ENCODE measurements at places on chromosomes 13 and 19.
A peak's percentile ranks its signal among the peaks of the same experiment; 100 is the strongest.

- no peak for DNase-seq
Measured at GRCh38 chr19:49512970-49513745, 697 bp downstream of the FCGRT start.

DNA sequence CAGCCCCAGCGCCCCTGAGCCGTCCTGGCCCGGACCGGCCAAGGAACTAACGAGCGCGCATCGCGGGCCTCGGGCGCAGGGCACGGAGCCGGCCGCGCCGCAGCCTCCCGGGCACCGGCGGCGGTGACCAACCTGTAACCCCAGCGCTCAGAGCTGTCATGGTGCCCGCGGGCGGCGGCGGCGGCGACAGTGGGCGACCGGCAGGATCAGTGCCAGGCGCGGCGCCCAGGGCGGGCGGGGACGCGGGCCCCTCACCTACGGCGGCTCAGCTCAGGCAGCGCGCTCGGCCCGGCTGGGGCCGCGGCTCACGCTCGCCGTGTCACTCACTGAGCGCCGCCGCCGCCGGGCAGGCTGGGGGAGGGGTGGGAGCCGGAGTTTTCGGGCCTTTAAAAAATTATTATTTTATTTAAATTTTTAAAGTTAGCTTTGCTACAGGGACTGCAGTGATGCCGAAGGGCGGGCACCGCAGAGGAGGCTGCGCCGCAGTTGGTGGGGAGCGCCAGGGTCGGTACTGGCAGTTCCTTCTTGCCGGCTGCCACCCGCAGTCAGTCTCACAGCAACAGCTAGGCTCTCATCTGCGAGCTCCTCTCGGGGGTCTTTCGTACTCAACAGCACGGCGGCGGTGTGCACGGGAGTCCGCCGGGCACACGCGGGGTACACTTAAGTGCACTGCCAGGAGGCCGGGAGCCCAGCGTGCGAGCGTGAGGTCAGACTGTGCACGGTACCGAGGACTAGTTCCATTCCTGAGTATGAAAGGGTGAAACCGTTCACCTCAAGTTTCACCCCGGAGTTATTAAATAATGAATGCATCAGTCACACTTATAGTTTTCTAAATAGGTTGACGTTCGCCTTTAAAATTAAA lies at the start of gene NALCN:
NALCN (minus strand) TSS at position 328 of the 862 bp plus-strand sequence. CDS start 17,382 bp downstream, outside the sequence.
- no peak for DNase-seq

GRCh38 chr13:72151241-72151640 lies 284.2 kb upstream of the DACH1 start:
- no peak for DNase-seq

DNA sequence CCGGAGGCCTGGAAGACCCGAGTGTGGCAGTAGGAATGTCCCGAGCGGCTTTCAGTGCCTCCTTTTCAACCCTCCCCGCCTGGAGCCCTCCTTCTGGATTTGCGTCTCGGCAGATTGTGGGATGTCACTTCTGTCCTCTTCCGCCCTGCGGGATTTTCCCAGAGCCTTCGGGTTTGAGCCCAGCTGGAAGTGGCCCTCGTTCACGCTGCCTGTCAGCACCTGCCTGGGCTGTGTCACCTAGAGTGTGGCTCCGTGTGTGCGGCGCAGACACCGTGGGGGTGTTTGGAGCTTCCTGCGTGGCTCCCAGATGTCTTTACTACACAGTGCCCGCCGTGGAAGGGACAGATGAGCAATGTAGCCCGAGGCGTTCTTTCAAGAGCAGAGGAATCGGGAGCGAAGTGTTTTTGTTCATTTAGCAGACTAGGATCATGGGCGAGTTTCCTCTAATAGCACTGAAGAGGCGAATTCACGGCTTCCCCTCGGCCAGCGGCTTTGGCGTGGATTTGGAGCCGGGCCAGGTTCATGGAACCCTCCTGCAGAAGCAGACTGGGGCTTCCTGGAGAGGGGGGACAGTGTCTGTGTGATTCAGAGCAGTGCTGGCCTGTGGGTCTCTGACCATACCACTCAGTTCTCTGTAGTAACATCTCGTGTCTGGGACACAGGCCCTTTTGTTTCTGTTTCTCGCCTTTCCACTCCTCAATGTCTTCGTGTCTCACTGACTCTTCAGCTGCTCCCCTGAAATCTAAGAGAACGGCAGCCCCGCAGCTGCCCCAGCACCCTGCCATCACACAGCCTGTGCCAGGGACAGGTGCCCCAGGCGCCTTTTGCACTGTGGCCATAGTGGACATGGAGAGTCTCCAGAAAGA lies 68.0 kb downstream of the KDM4B start:
- DNase-seq, result no peak

DNA sequence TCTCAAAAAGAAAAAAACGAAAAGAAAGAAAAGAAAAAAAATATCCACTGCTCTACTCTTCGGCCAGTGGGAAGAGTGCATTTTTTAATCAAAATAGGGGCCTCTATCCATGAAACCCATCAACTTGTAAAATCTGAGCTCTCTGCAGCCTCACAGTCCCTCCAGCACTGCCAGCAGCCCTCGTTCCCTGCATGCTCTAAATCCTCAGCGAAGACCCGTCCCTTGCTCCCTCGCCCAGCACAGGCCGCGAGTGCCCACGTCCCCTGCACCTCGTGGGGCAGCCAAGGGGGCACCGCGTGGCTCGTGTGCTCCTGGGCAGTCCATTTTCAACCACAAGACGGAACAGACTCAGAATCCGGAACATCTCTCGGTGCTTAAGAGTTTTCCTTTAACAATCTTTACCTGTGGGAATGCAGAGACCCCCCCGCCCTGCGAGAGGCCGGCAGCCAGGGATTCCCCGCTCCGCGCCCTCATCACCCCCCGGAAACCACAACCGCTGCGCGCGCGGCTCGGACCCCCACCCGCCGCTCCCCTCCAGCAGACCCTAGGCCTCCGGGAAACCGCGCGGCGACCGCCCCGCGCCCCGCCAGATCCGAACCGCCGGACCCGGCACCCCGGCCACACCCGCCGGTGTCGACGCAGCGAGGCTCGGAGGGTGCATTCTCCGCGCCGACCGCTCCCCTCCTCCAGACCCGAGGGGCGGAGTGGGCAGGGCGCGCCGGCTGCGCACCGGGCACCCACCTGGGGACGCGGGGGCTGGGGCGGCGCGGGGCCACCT lies 638 bp downstream of the ANKRD27 start:
- DNase-seq, result no peak

- DNase-seq, result no peak
Measured at GRCh38 chr13:112781287-112781686, 91.4 kb downstream of the ATP11A start.

DNA sequence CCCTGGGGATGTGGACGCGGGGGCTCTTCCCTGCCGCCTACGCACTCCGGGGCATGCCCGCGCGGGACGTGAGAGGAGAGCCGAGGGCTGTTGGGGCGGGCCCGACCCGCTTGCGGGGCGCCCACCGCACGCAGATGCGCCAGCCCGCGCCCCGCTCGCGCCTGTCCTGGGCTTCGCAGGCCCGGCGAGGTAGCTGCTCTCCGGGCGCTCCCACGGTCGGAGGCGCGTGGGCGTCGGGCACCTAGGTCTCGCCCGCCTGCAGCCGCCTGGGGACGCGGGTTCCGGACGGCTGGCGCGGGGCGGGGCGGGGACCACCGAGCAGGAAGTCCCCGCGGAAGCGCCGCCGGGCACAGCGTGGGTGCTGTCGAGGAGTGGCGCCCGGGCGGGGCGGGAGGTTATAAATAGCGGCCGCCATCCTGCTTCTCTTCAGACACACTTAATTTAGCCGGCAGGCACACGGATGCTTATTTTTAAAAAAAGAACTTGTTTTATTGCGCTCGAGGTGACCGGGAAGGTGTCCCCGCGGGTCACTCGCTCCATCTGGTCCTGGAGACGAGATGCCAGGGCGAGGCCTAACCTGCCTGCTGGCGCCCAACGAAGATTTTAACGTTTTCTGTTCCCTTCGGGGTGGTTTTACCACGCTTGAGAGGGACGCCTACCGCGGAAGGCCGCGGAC lies 561 bp upstream of the GJA3 start:
- DNase-seq, result peak; percentile 32

- no peak for DNase-seq
Measured at GRCh38 chr19:42558450-42559150, 30.3 kb upstream of the CEACAM1 start.

DNA sequence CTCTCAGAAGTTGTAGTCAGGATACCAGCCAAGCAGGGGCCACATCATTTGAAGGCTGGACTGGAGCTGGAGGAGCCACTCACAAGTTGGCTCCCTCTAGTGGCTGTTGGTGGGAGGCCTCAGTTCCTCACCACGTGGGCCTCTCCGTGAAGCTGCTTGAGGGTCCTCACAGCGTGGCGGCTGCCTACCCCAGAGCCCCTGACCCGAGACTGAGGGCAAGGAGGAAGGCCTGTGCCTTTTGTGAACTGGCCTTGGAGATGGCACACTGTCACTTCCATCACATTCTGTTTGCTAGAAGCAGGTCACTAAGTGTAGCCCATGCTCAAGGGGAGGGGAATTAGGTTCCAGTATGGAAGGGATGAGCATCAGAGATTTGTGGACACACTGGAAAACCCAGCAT lies 14.6 kb downstream of the GNA11 start:
- DNase-seq, result no peak

- no peak for DNase-seq
Measured at GRCh38 chr19:42626181-42626580, 31.5 kb upstream of the CEACAM8 start.

DNA sequence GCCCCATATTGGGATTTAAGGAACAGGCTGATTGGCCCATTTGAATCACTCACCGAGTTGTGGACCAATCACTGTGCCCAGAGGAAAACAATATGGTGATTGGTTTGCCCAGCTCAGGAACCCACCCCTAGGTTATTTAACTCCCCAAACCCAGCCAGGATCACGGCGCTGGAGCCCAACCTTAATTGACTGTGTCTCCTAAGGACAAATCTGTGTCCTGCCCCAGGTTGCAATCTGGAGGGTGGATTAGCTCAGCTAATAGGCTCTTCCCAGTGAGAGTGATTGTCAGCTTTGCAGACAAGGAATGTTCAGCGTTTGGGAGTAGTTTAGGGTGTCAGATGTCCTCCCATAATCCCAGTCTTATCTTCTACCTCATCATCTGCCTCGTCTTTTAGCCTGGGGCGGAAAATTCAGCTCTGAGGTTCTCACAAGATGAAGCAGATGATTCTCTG lies 3.5 kb upstream of the ZNF358 start:
- no peak for DNase-seq

DNA sequence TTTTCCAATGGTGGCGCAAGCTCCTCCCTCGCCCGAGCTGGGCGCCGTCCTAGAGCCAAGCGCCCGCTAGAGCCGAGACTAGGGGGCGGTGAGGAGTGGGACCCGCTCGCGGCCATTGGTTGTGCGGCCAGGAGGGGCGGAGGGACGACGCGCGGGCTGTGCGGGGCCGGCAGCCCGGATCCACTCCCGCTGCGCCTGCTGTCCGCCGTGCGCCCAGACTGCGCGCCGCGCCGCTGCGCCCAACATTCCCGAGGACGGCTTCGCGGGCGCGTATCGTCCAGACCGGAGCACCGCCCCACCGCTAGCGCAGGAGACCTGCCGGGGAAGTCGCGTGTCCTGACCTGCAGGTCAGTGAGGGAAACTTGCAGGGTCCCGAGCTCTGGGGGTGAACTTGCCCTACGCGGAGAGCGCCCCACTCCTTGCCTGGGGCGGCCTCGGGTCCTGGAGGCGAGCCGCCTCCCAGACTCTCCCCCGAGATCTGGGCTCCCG lies at the start of gene SERTM1:
SERTM1 (plus strand) TSS at position 183 of the 489 bp plus-strand sequence. CDS start 21,059 bp downstream, outside the sequence.
- DNase-seq, result no peak

GRCh38 chr19:4097501-4097900 lies 26.4 kb downstream of the MAP2K2 start:
- no peak for DNase-seq

DNA sequence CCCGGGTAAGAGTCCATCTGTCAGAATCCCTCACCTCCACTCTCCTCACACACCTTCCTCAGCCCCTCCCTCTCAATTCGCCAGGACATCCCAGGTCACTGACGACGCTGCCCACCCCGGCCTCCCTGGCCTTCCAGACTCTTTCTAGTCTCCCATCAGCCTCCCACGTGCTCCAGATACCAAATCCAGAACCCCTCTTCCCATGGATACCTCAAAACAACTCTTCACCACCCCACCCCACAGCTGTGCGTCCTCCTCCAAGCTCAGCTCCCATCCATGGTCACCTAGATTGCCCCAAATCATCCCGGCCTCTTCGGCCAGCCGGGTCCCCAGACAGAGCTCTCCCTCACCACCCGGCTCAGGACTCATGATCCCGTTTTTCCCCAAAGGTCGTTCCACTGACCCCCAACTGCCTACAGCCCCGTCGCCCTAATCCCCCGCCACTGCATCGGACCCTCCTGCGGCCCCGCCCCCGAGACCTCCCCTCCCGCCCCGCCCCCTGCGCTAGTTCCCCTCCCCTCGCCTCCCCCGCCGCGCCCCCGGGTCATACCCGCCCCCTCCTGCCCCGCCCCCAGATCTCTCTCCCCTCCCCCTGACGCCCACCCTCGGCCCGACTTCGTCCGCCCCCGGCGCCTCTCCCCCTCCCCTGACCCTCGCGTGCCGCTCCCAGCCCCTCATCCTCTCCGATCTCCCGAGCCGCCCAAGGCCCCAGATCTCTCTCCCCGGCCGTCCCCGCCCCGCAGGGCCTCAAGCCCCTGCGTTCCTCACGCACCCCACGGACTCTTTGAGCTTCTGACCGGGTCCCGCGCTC lies 546 bp downstream of the UBXN6 start:
- DNase-seq, result no peak

DNA sequence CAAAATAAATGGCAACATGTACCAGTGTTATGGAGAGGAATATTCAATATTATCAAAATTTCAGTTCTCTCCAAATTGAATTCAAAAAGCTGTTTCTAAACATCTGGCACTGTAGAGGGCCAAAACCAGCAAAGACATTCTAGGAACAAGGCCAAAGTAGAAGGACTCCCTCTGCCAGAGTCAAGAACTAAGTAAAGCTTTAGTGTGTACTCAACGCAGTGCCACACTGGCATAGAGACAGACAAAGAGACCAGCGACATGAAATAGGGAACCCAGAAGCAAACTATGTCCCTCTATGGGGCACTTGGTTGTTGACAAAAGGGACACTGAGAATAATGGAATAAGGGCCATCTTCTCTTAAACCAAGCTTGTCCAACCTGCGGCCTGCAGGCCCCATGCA lies 15.6 kb downstream of the SCGB2B2 start:
- no peak for DNase-seq

GRCh38 chr19:28504139-28504538 lies 708.8 kb downstream of the UQCRFS1 start:
- no peak for DNase-seq

GRCh38 chr13:72218966-72219365 lies 352.0 kb upstream of the DACH1 start:
- DNase-seq, result no peak

DNA sequence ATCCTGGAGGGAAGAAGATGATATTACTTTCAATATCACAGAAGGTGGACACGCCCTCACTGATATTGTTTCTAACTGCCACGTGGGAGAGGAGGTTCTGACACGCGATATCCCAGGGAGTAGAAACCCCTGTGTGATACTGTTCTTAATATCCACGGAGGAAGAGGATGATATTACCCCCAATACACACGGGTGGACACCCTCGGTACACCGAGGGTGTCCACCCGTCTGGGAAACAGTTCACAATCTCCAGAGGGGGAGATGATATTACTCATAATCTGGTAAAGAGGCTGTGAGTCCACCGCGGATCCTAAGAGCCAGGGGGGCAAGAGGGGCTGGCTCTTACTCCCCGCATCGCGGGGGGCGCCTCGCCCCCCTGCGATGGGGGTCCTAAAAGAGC lies 29.7 kb upstream of the RGCC start:
- no peak for DNase-seq

- DNase-seq, result no peak
Measured at GRCh38 chr19:35133826-35134225, 1.0 kb downstream of the LGI4 start.
